ENCODE measurements at places on chromosomes 11 and 22. TPM values are rescaled to one million over a fixed set of nuclear protein-coding genes. Genes with fewer than 3 reads are reported as not detected.

MS4A18 gene
- total RNA-seq: not detected

HBG2 gene
- total RNA-seq: not detected

DNA sequence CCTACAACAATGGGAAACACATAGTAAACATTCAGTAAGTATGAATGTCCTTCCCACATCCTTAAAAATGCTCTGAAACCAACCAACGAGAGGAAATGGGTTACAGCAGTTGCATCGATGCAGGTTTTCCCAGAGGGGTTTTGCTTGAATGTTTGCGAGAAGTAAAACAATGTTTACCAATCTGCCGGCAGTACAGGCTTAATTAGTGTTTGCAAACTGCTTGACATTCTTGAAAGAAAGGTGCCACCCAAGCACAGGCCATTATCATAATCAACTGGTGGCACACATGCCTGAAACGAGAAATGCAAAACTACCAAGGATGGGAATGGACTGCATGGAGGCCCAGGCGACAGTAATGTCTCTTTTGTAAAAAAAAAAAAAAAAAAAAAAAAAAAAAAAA is 27.1 kb upstream of the OPCML start:
- no peak for DNase-seq

DNA sequence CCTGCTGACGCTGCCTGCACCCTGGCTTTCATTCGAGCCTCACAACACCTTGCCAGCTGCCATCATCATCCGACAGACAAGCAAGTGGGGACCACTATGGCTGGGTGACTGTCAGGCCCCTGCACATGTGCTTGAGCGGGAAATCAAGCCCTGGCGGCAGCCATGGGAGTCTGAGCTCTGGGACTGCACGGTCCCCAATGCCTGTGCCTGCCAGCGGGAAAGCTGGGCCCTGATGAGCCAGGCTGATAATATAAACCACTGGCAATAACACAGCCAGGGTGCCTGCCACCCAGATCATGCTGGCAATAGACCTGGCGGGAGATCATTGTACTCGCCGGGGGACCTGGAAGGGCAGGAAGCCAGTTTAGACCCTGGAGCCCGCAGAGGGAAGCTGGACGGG is 2.5 kb downstream of the FGF3 start:
- DNase-seq: no peak

- DNase-seq: no peak
These were observed 137.0 kb downstream of the ATG16L2 start for GRCh38 chr11:72951193-72951592.

GRCh38 chr11:47348859-47349258 is 3.6 kb downstream of the MYBPC3 start:
- no peak for DNase-seq

DNA sequence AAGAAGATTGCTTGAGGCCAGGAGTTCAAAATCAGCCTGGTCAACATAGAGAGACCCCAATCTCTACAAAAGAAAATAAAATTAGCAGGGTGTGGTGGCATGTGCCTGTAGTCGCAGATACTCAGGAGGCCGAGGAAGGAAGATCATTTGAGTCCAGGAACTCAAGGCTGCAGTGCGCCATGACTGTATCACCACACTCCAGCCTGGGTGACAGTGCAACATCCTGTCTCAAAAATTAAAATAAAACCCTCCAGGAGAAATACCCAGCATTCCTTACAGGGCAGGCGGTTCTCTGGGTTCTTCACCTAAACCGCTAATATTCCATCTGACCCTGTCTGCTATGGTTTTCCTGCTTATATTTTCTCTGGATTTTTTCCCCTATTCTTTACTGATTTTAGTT is 13.5 kb downstream of the TCF20 start:
- DNase-seq: no peak

GRCh38 chr11:65032216-65032615 is 5.0 kb downstream of the SNX15 start:
- no peak for DNase-seq

DNA sequence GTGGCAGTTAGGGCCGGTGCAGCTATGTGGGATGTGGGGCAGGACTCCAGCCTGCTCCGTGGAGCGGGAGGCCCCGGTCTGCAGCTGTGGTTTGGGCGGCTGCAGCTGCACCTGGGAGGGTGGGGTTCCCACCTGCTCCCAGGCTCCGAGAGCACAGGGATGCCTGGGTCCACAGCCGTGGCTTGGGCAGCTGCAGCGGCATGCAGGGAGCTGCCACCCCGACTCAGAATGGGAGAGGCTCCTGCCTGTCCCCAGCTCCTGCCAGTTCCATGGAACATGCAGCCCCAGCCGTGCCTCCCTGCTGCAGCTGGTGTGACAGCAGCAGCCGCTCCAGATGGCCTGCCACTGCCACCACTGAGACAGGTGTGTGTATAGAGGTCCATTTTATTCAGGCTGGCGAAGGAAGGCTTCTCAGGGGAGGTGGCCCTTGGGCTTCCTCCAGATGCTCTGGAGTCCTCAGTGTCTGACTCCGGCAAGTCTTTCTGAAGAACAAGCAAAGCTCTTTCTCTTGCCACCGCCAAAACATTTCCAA is 21.8 kb upstream of the UPK3A start:
- DNase-seq: no peak

GRCh38 chr11:3902441-3902840 is 47.0 kb downstream of the STIM1 start:
- DNase-seq: no peak

- no peak for DNase-seq
These were observed 345.4 kb downstream of the BUD13 start for GRCh38 chr11:116427337-116427902.

DNA sequence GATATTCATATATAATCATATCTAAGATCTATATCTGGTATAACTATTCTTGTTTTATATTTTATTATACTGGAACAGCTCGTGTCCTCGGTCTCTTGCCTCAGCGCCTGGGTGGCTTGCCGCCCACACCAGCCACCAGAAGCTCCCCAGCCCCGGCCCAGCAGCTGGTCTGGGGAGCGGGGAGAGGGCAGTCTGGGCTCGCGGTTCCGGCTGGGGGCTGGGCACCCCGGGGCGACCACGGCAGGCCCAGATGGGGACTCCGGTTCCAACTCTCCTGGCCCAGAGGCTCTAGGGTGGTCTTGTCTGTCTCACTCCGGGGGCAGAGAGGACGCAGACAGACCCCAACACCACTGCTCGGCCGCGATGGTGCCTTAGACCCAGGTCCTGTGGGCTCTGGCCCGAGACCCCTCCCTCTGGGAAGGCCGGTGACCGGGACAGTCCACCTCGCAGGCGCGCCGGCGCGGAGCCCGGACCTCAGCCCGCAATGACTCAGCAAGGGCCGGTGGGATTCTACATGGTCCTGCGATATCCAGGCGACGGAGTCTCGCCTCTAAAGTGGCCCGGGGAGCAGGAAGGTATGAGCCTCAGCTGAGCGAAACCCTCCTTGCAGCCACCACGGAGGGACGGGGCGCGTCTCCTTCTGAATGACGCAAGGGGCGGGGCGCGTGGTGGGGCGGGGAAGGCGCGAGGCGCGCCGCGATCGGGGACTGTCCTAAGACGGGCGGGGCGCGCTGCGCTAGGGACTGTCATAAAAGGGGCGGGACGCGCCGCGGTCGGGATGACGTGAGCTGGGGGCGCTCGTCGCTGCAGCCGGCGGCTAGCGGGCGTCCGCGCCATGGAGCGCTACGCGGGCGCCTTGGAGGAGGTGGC is at the start of gene DGCR6:
Gene DGCR6 (plus strand): TSS at position 781 of the 870 bp plus-strand sequence. CDS start 55 bp downstream, at position 836.
- DNase-seq: no peak

DNA sequence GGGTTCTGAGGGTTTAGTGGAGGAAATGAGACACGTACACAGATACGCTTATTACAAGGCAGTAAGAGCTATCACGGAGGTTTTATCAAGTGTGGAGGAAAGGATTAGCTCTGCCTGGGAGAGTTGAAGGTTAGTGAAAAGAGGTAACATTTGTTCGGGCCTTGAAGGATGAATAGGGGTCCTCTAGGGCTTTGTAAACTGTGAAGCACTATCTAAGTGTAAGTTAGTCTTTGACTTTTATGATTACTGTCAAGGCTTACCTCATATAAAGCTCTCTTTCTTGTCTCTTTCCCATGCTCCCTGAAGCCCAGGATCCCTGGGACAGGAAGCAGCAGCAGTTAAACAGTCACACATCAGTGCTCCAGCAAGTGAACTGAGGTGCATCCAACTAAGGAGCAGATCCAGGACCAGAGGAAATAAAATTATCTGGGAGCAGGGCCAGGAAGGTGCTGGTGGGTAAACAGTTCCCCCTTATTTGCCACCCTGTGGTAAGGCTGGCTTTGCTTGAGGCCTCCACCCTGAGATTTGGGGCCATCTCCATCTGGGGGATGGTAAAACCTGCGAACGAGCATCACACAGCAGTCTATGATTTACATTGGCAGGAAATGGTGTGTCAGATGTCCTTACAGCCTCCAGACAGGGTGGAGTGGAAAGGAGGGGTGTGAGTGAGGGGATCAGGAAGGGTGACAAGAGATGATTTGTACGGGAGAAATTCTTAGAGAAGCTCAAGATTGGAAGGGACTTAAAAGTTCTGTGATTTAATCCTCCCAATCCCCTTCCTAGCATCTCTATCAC is 27.2 kb downstream of the GVQW3 start:
- DNase-seq: no peak

DNA sequence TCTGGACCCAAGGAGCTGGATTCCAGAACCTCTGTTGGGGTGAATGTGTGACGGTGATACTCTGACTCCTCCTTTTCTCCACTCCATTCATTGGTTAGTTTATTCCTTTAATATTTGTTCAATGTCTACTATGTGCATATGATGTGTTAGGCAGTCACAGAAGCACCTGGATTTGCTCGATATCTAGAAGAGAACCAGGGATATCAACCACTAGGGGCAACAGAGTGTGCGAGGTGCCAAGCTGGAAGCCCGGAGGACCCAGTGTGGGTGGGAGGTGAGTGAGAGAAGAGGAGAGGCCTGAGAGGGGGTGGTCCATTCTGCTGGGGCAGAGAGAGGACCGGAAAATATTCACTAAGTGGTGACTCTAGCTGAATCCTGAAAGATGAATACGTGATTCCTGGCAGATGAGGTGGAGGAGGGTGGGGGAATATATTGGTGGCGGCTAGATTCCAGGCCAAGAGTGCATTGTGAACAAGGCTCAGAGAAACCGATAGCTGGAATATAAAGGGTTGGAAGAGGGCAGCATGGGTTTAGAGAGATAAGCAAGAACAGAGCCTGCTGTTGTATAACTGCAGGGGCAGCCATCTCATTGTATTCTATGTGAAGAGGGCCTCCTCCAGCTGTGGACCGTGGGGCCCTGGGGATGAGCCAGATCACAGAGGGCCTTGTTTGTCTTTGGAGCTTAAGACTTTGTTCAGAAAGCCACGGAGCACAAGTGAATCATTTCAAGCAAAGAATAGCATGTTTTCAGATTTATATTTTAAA is 6.9 kb upstream of the TIMP3 start:
- no peak for DNase-seq
